Esophagus mucosa (tissue), 1 donor: ENCODE measurements at places on chromosomes 1 and 21.

DNA sequence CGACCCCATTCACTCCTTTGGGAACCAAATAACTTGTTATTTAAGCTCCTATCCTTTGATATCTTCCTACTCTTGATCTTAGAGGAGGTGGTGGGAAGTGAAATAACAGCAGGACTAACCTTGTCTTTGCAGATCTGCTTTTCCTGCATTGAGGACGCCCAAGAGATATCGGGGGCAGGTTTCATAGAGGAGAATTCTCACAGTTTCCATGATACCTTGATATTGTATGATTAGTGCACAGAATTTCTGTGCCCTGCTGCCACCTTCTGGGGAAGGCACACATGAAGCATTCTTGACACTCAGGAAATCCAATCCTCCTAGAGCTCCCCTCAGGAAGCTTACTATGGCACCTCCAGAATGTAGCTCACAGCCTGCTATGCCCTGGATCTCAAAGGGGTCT lies 1.6 kb downstream of the CD1B start:
- no peak for ATAC-seq

GRCh38 chr1:1782399-1783221 lies 4.3 kb upstream of the NADK start:
- peak; percentile 51 for ATAC-seq

DNA sequence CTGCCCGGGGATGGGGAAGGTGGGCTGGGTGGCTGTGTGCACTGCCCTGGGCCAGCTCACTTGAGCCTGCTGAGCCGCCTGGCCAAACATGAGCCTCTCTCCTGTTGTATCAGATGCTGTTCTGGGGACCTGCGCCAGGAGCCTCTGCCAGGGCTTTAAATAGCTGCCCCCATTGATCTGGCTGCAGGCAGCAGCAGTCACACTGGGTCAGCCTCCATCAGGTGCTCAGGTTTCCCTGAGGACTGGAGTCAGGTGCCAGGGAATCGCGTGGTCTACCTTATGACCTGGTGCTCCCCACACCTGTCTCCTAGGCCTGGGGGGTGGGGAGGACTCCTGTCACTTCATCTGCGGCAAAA lies 700 bp upstream of the CCDC28B start:
- no peak for ATAC-seq

- no peak for ATAC-seq
Observed at GRCh38 chr21:30719401-30719800, 824 bp upstream of the KRTAP21-3 start.

GRCh38 chr1:184060316-184060715 lies 8.8 kb downstream of the TSEN15 start:
- no peak for ATAC-seq

- ATAC-seq, result peak; percentile 70
Observed at GRCh38 chr1:209823143-209824041, 4.4 kb upstream of the UTP25 start.

DNA sequence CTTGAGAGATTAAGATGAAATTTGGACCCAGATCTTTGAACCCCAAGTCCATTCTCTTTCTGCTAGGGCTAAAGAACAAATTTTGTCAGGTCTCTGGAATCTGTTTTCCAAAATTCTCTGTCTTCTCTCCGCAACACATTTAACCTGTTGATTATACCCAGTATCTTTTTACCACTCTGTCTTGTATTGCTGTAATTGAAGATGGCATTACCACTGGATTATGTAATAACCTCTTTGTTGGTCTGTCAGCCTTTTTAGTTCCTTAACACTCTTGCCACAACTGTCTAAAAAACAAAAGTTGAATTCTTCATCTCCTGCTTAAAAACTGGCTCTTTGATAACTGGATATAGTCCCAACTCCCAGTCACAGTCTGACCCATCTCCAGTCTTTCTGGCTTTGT lies 3.0 kb downstream of the SRP9 start:
- ATAC-seq, result no peak

DNA sequence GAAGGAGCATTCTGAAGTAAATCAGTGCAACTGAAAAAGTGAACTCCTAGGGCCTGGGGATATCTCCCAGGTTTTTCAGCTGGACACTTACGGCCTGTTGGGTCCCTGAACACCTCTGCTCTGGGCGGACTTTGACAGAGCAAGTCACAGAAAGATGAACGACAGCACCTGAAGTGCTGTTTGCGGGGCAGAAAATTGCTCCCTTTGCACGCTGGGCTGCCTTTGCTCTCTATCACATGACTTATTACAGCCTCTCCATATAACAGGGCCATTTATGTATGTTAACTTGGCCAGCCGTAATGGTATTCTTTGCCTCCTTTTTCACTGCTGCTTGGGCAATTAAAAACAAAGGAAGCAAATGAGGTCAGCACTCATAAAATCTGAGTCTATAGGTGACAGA lies 332.9 kb downstream of the BARHL2 start:
- no peak for ATAC-seq

GRCh38 chr1:220818421-220819173 lies 31.9 kb downstream of the MTARC1 start:
- ATAC-seq, result no peak

DNA sequence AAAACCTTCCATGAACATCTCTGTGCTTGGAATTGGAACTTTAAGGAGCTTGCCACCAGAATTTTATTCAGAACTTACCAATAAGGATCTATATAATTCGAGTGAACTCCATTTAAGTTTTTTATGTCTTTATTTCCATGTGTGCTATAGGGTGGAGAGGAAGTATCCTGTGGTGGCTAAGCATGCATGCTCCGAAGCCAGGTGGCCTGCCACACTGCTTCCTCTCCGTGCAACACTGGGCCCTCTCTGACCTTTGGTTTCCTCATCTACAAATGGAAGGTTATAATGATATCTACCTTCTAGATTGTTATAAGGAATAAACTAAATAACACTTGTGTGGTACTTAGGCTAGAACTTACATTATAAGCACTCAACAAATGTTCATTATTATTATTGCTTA lies 382.1 kb downstream of the PTPRC start:
- ATAC-seq, result no peak

DNA sequence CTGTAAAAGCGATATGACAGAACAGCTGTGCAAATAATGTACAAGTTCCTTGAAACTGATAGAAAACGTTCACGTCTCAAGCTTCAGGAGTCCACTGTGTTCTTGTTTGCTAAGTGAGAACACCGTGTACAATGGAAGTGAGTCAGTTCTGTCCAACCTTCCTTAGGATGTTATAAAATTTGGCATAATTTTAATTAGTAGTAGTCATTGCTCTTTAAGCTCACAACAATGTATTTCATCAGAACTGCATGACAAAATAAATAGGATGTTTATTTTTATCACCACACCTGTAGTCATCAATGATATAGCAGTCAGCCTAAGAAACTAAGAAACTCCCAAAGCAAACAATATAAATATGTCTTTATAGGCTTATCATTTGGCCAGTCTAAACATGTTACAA lies 53.0 kb downstream of the RGS2 start:
- ATAC-seq, result peak; percentile 97

DNA sequence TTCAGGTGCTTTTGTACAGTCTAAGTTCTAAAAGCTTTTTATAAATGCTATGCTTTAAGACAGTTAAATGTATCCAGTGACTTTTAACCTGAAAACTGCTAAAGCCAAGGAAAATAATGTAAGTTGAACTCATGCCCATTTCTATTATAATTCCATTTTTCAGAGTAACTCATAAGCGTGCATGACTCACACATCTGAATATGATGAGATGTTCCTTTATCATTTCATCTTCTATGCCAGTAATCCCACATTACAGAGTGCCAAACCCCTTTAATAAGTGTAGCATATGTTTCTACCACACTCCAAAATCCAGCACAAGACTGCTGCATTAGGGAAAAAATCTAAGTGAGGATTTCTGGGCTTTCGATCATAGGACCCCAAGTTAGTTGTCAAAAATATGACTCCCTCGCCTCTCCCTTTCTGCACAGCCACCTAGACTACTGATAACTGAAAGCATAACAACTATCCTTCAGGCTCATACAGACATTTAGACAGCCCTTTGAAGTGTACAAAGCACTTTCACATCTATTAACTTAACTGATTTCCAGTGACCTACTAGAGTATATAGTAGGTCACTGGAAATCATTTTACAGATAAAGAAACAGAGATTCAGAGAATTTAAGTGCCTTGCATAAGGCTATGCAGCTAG lies 45.3 kb downstream of the JAK1 start:
- ATAC-seq, result no peak

- no peak for ATAC-seq
Observed at GRCh38 chr1:208025031-208025430, 114.1 kb upstream of the CD34 start.

DNA sequence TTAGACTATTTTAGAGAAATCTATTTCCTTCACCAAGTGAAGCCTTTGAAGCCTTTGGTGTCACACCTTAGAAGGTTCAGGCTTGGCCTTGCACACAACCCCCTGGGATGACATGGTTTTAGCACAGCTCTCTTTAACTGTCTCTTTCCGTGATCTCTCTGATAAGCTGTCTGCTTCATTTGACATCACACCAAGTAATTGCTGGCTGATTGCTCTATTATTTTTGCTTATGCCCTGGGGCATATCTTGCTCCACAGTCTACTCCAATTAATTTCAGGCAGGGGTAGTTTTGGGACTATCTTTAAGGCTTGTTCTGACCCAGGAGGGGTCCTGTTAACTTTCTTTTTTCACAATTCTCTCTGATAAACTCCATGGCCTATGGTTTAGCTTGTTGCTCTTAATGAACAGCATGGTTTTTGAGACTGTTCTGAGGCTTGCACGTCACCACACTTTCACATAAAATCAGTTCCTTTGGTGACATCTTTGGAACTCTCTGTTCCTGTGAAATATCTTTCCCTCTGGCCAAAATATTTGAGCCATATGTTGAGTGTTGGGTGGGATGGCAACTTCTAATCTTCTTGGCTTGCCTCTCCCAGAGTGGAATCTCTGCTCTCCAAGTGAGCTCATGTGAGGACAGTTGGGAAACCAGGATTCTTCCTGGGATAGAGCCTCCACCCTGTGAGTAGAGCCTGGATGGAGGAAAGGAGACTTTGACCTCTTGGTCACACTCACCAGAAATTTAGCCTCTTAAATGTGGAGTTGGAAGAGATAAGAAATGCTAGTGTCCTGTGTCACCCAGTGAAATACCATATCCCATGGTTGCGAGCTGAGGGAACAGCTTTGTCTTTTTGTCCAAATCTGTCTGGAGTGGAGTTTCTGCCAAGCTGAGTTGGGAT lies 63.6 kb downstream of the MAP3K21 start:
- no peak for ATAC-seq

GRCh38 chr21:33259428-33259827 lies 6.7 kb upstream of the IL10RB start:
- ATAC-seq, result no peak

GRCh38 chr1:36909946-36910725 lies 124.2 kb downstream of the GRIK3 start:
- no peak for ATAC-seq

- ATAC-seq, result peak; percentile 16
Observed at GRCh38 chr1:94048413-94049164, 72.4 kb downstream of the ABCA4 start.

GRCh38 chr21:36005879-36006400 lies 54.4 kb downstream of the SETD4 start:
- ATAC-seq, result no peak

DNA sequence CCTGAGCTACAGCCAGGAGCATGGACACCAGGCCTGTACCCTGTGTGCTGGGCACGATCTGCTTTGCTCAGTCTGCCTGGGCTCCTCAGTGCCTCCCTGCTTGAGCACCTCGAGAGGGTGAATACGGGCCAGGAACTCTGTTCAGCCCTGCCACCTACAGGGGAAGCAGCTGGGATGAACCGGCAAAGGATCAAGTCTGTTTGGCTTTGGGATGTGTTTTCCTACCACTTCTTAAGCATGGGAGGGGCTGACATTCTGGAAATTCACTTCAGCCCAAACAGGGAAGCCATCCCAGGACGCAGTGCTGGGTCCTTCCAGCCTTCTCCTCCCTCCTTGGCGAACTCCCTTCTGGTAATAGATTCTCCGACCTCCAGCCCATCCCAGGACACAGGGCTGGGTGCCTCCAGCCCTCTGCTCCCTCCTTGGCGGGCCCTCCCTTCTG lies 55.8 kb upstream of the SELENON start:
- peak; percentile 64 for ATAC-seq

- no peak for ATAC-seq
Observed at GRCh38 chr1:113849072-113849471, 22.4 kb downstream of the PTPN22 start.

DNA sequence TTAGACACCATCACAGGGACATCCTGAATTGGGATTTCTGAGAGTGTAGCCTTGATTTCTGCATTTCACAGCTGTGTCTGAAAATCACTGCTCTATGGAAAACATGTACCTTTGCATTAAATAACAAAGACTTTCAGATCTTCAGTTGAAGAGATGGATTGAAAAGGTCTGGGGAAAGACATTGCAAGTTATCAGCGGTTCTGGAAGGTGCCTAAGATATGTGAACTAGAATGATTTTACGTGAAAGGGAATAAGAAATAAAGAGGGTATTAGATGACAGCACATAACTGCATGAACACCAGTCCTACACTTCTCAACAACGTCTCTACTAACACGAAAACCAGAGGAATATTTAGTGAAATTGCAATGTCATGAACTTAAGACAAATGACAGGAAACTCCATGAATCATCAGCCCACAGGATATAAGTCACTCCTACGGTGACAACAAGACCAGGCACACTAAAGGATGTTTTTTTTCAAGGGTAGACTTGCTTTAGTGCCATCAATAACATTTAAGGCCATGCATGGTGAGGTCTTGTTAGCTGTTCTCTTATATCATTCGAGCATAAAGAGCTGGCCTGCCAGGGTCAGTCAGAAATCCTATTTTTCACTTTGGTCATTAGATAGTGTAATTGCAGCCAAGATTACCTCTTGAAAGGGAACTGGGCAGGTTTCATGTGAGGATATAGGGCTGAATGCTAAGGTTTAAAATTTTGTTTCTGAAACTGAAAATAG lies 283.1 kb downstream of the GRIK1 start:
- peak; percentile 65 for ATAC-seq

DNA sequence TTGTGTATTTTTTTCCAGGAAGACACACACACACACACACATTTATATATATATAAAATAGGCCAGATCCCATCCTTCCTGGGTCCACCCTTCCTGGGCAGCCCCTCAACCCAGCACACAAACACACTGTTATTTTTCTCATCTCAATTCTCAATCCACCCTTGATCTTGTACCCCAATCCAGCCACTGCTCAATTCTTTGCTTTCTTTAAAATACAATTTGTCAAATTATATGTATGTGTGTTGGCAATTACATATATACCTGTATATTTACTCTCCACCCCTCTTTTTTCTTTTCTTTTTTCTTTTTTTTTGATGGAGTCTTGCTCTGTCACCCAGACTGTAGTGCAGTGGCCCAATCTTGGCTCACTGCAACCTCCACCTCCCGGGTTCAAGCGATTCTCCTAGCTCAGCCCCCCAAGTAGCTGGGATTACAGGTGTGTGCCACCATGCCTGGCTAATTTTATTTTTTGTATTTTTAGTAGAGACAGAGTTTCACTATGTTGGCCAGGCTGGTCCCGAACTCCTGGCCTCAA lies 88.3 kb downstream of the DHRS3 start:
- no peak for ATAC-seq
